ENCODE measurements at places on chromosomes 5 and 9.

- no peak for DNase-seq
Measured at GRCh38 chr9:29648601-29649000, 2075.3 kb upstream of the C9orf72 start.

- no peak for DNase-seq
Measured at GRCh38 chr5:158855510-158855909, 244.2 kb downstream of the EBF1 start.

DNA sequence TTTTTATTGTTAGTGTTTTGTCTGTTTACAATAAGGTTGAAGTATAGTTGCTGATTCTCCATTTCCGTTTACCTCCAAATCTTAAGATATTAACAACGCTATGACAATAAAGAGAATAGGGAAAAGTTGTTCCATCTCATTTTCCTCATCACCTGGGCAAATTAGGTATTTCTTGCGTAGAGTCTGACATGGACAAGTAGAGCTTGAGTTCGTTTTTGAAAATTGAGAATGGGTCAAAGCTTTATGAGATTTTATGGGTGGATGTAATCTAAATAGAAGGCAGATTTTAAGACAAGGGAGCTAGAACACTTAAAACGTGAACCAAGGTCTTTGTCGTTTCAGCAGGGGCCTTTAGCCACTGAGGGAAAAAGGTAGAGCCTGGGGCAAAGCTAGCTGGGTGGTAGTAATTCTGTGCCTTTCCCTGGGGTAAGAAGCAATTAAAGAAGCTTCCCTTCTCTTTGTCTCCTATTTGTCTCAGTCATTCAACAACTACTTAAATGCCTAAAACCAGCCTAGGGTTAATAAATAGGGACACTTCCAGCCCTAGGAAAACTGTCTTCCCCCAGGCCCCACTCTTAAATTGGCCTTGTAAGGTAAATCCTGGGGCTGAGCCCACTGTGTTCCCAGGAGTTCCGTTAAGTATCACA is 551 bp upstream of the CAAP1 start:
- no peak for DNase-seq

DNA sequence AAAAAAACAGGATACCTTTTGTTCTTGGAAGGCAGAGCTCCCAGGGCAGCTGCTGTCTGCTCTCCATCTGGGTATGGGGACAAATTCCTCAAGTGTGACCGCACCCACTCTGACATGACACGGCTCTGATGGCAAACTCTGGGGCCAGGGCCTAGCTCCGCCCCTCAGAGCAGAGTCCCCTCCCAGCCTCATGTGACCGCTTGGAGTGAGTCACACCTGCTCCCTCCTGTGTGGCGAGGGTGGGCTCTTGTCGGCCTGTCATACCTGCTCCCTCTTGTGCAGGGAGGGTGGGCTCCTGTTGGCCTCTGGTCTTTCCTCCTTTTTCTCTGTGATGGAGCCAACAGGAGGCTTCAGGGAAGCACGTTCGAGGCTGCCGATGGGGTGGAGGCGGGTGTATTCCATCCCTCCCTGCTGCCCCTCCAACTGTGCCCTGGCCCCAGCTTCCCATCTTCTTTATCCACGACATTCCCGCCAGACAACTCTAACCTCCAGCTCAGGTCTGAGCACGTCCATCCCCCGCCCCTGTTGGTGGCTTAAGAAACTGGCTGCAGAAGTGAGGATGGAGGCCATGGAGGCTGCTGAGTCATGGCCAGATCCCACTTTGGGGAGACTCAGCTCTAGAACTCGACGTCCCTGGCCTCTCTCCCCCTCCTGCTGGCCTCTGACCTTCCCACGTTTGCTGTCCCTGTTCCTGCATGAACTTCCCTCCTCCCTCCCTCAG is 65.3 kb downstream of the OLFM1 start:
- DNase-seq = no peak

DNA sequence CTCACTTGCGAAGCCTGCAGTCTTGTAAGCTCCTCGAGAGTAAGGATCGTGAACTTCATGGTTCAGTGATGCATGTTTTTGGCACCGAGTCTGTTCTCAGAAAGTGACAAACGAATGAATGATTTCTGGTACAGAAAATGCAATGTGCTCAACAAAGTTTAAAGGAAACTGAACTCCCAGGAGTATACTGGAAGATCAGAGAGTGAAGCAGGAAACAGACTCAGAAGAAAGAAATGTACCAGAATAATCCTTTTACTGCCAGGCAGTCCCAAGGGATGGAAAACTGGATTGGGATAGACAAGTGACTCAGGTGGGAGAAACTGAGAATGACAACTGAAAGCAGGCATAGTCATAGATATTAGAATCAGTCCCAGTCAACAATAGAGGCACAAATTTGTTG is 420.6 kb downstream of the CTNND2 start:
- no peak for DNase-seq

DNA sequence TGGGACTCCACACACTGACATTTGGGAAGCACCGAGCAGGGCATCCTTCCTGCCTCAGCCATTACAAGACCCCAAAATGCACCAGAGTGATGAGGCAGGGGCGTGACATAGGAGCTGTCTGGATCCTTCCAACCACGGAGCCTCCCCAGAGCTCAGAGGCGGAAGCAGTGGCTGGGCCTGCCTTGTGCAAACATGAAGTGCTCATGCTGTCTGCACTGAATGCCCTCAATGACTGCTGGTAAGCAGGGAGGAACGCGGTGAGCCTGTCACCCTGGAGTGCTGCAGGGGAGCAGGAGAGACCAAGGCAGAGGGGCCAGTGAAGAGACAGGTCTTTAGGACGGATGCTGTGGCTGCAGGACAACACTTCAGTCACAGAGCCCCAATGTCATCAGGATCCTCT is 60.2 kb upstream of the HRH2 start:
- DNase-seq = no peak

- no peak for DNase-seq
Measured at GRCh38 chr5:26864061-26864460, 174.3 kb downstream of the CDH9 start.

GRCh38 chr9:19946441-19947109 is 157.7 kb upstream of the SLC24A2 start:
- no peak for DNase-seq

GRCh38 chr5:134345996-134346395 is 21.0 kb downstream of the CDKL3 start:
- DNase-seq = no peak

DNA sequence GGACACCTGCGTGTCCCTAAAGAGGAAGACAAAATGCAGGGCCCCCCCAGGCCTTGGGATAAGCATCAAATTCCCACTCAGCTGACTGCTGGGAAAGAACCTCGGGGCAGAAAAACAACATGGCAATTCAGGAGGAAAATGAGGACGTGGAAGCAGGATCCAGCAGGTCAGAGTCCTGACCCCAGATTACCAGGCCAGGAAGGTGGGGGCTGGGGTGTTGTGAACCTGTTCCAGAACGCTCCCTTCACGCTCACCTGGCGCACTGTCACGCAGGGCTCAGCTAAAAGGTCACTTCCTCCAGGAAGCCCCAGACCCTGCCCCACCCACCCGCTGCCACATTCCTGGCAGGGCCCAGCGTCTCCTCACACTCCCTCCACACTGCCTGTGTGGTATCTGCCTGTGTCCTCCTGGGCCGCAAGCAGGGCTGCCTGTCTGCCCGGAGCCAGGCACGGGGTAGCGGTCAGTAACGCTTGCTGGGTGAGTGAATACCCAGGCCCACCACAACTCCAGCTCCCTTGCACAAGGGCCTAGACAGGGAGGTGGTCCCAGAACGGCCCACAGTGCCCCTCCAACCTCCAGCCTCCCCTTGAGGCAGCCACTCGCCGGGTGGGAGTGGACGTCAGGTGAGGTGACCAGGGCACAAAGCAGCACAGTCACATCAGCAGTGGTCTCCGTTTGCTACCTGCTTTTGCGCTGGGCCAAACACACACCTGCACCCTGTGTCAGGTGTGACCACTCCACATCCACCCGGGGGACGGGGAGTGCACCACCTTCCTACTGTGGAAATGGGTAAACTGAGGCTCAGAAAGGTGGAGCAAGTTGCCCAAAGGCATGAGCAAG is 18.1 kb downstream of the VAV2 start:
- DNase-seq = no peak

DNA sequence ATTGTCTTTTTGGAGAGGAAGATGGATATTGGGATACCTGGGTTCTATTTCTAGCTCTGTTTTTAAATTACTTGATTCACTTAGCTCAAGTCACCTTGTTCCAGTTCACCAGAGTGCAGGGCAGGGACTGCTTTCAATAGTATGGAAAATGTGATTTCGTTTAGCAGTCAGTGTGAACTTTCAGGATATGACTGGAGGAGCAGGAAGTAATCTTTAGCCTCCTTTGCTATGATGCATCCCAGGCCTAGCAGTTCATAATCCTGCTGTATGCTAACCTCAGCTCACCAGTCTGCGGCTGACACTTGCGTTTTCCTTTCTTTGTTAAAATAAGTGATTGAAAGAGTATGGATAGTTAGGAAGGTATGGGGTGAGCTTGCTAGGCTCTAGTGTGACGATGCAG is 169.7 kb downstream of the ARHGAP26 start:
- DNase-seq = no peak

DNA sequence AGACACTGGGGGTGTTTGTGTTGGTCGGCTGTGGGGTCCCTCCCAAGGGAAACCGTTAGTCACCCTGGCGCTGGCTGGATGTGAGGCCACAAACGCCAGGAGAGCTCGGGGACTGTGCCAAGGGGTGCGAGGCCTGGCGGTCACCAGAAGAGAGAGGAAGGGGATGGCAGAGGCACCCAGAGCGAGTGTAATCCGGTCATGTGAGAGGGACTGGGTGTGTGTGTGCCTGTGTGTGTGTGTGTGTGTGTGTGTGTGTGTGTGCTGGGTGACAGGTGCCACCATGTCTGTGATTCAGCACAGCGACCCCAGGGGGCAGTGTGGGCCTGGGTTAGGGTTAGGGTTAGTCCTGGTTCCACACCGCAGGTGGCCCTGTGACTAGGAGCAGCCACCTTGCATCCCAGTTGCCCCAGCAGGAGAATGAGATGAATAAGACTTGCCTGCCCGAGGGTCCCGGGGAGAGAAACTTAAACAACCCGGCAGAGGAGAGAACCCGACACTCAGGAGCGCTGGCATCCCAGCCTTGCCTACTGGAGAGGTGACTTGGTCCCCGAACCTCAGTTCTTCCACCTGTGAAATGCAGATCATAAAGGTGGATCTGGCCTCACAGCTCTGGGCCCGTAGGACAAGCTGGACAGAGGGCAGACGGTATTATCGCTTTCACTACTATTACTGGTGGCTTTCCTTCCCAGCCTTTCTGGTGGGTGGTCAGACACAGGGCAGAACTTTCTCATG is 1.4 kb upstream of the ADAMTSL2 start:
- DNase-seq = peak; percentile 46

DNA sequence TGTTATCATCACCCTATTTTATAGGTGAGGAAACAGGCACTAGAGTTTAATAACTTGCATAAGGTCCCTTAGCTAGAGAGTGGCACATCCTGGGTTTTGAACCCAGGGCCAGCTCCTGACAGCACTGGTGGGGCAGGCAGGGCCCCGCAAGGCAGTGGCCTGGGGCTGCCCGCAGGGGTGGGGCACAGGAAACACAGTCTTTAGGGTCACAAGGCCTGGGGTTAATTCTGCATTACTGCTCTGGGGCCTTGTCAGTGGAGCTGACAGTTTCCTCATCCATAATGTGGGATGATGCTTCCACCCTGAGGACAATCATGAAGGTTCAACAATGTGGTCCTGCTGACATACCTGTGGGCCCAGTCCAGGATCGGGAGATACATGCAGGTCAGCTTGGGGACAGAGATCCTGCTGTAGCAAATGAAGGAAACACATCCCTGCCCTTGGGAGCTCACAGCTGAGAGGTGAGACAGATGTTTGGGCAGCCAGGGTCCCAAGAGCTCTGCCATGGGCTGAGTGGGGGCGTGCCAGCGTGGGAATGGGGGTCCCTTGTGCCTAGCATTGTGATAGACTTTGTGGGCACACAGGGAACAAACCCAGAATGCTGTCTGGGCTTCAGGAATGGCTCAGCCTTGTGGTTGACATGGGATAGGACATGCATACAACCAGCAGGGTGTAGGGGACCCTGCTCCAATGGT is 14.7 kb downstream of the FGF18 start:
- no peak for DNase-seq

DNA sequence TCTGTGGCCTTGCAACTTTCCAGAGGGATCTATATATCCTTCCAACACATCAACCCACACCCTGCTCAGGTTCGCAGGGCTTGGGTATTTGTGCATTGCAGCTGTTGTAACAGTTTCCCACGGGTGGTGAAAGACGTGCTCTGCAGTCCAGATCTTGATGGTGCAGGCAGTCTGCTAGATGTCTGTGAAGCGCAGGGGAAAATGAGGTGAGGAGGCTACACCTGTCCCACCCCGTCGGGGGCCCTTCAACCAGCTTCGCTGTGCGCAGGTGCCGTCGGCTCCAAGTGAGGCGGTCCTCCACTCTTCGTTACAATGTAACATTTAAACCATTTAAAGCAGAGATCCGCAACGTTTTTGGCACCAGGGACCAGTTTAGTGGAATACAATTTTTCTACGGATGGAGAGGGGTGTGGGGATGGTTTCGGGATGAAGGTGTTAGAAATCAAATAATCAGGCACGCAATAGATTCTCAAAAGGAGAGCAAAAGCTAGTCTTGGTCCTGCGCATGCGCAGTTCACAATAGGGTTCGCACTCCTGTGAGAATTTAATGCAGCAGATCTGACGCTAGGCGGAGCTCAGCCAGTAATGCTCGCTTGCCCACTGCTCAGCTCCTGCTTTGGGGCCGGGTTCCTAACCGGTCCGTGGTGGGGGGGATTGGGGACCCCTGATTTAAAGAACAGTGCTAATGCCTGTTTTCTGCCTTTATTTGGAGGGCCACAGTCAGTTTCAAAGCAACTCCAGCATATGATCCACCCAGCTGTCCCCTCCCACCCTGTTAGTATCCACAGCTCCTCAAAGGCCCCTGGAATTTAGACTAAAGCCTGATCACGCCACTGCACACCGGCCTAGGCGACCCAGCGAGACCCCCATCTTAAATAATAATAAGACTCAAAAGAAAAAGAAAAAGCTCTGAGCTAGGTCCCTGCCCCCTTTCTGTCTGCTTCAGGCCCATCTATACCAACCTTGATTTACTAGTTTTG is 97.1 kb upstream of the SELENOP start:
- peak; percentile 67 for DNase-seq

GRCh38 chr5:157540124-157540523 is 35.5 kb downstream of the ADAM19 start:
- no peak for DNase-seq

GRCh38 chr5:149344151-149344550 is 1.1 kb upstream of the GRPEL2 start:
- no peak for DNase-seq

GRCh38 chr5:149887622-149888183 is 56.9 kb downstream of the PDE6A start:
- no peak for DNase-seq

GRCh38 chr5:123719004-123719403 is 207.0 kb downstream of the CSNK1G3 start:
- no peak for DNase-seq

DNA sequence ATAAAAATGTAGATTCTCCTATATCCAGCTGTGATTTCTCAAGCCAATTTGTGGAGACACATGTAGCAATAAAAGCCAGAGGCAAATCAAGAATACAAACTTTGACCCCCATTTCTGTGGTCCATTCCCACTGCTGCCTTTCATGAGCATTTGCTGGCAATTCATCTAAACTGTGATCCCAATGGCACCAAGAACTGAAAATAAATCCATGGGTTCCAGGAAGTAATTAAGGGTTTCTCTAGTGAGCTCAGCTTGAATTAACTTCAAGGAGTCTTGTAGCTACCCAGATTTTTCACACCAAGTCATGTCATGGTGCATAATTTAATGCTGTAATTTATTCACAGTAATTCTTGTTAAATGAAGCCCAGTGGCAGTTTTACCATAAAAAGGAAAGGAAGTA is 145.0 kb upstream of the SMC2 start:
- no peak for DNase-seq
